ENCODE measurements at places on chromosomes 4 and X. TPM values are rescaled to one million over a fixed set of nuclear protein-coding genes. Genes with fewer than 3 reads are reported as not detected.

The PCDH19 gene
- polyA plus RNA-seq: 0.75 TPM

The GALNTL6 gene
- polyA plus RNA-seq: not detected

The FAM149A gene
- polyA plus RNA-seq: 32.4 TPM

The ATP1B4 gene
- not detected for polyA plus RNA-seq

The CLNK gene
- polyA plus RNA-seq: 4.8 TPM

The PPP2R2C gene
- 0.39 TPM for polyA plus RNA-seq

The SPANXD gene
- not detected for polyA plus RNA-seq

The MAGEA12 gene
- polyA plus RNA-seq: not detected

The NLGN4X gene
- polyA plus RNA-seq: 0.41 TPM

The DTHD1 gene
- polyA plus RNA-seq: not detected

The ASB11 gene
- polyA plus RNA-seq: not detected

The LDB2 gene
- 26.9 TPM for polyA plus RNA-seq

The KCNE5 gene
- not detected for polyA plus RNA-seq

The SULT1E1 gene
- polyA plus RNA-seq: 0.28 TPM

The PIR gene
- polyA plus RNA-seq: 36.5 TPM

The KCNIP4 gene
- 9.8 TPM for polyA plus RNA-seq

The NUP62CL gene
- 9.8 TPM for polyA plus RNA-seq

The KLB gene
- polyA plus RNA-seq: 0.41 TPM

The FAM9C gene
- polyA plus RNA-seq: not detected

The AMBN gene
- polyA plus RNA-seq: not detected
